Foreskin keratinocyte (primary cell): ENCODE measurements at places on chromosomes 1 and 21.
A peak's percentile ranks its signal among the peaks of the same experiment; 100 is the strongest.

- DNase-seq = no peak
These were observed 63.2 kb downstream of the CD58 start for GRCh38 chr1:116507631-116508030.

DNA sequence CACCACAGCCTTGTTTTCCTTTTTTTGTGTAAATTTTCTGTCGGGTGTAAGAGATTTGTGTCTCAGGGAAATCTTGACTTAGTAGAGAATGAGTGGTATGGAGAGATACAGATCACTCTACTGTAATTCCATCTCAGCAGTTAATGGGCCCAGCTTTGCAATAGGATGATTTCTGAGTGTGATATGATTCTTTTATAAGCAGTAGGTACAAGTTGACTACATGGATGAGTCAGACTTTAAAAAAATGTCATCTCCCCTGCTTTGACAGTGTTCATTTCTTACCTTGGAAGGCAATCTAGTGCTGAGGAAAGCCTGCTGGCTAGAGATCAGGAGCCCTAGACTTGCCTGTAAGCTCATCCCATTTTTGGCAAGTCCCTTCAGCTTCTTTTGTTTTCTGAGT lies 261.9 kb downstream of the RYR2 start:
- no peak for DNase-seq

DNA sequence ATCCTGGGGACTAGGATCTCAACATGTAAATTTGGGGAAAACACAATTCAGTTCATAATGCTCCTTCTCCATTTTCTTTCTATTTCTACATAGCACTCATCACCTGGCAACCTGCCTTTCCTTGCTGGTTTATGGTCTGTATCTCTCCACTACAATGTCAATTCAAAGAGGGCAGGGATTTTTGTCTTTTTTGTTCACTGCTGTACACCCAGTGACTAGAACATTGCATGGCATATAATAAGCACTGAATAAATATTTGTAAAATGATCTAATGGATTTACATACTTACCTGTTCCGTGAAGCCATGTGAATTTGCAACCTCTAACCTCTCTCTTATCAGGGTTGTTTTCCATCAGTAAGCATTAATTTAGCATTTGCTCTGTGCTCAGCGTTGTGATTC lies 27.4 kb upstream of the TBX15 start:
- no peak for DNase-seq

GRCh38 chr1:81912383-81912782 lies 111.6 kb downstream of the ADGRL2 start:
- DNase-seq = peak; percentile 11

GRCh38 chr1:115668579-115668978 lies 26.8 kb downstream of the VANGL1 start:
- DNase-seq = no peak

DNA sequence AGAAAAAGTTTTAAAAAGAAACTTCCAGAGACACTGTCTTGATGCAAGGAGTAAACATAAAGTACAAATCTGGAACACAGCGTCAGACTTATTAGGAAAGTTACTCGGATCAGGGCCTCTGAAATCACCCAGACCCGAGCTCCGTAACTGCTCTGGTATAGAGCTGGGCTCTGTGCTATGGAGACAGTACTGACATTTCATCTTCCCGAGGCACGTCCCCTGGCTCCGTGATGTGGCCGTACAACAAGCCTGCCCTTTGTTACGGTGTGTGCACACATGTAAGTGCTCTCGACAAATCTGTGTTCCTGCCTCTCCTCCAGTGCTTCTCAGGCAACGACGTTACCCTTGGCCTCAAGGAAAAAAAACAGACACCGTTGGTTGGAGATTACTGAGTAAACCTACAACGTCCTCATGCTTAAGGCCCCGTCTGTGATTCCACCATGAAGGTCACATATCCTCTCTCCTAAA lies 107.0 kb upstream of the IRF2BP2 start:
- DNase-seq = no peak

- DNase-seq = peak; percentile 62
These were observed 29.2 kb upstream of the HHAT start for GRCh38 chr1:210299501-210299900.
